Cerebellum (tissue), 4 donors: ENCODE measurements at places on chromosomes 12 and 14. TPM values are rescaled to one million over a fixed set of nuclear protein-coding genes. Genes with fewer than 3 reads are reported as not detected.

Gene TAMALIN
- total RNA-seq = 5.4 TPM

Gene IFT81
- 49.3 TPM for total RNA-seq

Gene RASSF9
- total RNA-seq = 2.4 TPM

Gene MDP1
- total RNA-seq = 13.1 TPM

Gene KCNH5
- 7.1 TPM for total RNA-seq

Gene MYO1H
- total RNA-seq = 0.09 TPM

Gene PTPN21
- total RNA-seq = 13.2 TPM

Gene KLHL33
- 0.18 TPM for total RNA-seq

Gene GLIPR1L2
- 1.5 TPM for total RNA-seq

Gene GPR68
- 5.8 TPM for total RNA-seq

Gene KRT79
- total RNA-seq = not detected

- DNase-seq = no peak
These were observed 13.4 kb downstream of the ASB2 start for GRCh38 chr14:93962701-93963601.

- DNase-seq = peak; percentile 17
These were observed 19.8 kb downstream of the OR5AU1 start for GRCh38 chr14:21136024-21136423.

DNA sequence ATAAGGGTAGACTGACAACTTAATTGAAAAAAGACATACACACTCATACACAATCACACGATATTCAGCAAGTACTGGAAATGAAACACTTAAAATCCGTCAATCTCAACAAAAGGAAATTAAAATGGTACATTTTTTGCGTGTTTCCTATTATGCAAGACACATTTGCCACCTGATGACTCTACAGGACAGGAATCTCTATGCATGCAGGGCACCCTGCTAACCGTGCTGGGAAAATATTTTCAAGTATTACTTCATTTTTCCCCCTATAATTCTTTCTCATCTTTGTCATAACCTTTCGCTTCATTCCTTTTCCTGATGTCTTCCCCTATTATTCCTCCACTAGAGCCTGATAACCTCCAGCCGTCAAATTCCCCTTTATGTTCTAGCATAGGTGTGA, 150.2 kb downstream of the TMEM132D start:
- no peak for DNase-seq

GRCh38 chr12:109919456-109919855, 19.4 kb downstream of the TCHP start:
- DNase-seq = no peak

DNA sequence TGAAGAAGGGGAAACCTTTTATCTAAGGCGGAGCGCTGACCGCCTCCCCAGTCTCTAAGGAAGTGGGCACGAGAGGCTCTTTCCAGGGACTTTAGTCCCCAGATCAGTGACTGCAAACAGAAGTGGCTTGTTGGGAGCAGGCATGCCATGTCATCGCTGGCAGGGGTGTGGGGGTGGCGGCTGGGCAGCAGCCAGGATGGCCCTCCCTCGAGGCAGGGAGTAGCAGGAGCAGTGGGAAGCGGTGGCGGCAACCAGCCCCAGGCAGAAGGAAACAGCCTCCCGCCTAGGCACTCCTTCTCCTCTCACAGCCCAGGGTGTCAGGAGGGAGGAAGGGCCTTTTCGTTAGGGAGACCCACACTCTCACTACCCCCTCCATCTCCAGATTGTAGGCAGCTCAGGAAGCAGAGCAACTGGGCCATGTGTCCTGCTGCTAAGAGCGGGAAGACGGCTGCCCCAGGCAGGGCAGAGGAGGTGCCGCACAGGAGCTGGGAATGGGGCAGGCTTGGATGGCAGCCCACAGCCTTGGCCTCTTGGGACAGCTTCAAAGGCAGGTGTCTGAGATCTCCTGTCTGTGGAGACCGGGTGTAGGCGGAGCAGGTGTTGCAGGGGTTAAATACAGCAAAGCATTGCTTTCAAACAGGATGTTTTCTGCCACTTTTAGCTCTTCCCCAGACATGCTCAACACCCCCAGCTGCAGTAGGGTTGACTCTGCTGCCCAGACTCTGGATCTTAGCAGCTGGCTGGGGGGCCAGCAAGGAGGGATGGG, 21.8 kb downstream of the VDR start:
- no peak for DNase-seq

DNA sequence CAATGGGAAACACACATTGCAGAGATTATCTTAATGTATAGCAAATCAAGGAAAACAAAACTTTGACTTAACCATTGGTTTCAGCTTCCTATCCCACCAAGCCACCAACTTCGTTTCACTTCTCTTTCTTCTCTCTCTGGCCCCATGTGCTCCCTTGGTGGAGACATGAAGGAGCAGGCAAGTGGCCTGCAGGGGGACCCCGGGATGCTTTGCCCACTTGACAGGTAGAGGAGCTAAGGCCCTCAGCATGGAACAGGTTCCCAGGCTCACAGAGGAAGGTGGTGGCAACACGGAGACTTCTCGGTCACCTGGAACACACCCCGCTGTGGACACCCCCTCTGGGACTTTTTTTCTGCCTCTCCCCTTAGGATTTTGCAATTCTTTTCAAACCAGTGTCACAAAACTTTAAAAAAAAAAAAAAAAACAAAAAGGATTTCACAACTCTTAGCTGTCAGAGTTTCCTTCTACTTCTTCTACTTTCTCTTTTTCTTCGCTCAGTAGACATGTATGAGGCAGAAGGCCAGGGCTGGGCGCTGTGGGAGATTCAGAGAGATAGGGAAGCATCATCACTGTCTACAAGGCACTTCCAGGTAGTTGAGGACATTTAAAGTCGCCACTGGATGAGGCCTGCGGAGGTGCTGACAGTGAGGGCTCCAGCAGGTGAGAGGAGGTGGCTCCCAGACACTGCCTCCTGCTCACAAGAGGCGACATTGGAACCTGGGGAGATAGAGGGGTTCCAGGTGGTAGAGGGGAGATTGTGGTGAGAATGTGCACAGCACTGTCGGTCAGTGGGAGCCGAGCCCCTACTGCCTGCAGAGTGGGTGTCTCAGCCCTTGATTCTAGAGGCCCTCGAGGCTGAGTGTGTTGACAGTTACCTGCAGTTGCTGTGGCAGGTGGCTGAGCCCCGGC, 119.6 kb downstream of the GCH1 start:
- DNase-seq = no peak

- no peak for DNase-seq
These were observed 36.0 kb downstream of the PTPN21 start for GRCh38 chr14:88518592-88519512.

DNA sequence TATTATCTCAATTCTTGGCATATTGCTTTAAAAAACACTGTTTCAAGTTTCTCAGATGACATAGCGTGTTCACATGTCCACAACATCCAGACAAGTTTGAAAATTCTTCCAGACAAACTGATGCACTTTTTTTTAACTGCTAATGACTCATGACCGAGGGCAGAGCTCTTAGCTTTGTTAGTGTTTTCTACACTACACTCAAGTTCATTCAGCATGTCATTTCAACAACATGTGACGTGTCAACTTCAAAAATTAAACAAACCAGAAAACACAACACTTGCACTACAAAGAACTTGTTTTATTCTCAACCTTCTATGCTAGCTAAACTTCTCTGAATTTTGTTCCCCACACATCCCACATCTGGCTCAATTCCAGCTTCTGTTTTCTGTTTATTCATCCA, 1186.3 kb upstream of the FLRT2 start:
- DNase-seq = no peak

DNA sequence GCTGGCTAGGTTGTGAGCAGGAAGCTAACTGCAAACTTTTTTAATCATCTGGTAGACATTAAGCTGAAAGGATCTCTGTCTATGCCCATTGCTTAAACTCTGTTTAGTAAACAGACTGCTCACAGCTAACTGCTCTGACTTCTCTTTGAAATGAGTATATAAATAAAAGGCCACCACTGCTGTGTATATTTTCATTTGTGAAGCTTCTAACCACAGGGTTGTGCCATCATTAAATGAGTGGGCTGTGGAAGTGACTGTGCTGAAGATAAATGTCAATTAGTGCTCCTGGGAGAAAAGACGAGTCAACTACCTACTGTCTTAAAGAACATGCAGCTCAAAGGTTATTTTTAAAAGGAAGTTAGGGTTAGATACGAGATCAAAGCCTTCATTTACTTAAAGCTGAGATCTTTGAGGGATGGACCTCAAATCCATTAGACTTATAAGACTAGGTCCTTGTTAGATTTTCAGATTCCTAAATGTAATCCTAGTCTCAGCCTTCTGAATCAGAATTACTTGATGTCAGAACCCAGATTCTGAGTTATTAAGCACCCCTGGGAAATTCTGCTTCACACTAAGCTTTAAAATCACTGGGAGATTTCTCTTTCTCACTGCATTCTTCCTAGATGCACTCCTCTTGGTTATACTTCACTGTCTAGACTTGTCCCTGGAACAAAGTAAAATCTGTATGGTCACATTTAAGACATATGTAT, 213.1 kb upstream of the FLRT2 start:
- DNase-seq = no peak

DNA sequence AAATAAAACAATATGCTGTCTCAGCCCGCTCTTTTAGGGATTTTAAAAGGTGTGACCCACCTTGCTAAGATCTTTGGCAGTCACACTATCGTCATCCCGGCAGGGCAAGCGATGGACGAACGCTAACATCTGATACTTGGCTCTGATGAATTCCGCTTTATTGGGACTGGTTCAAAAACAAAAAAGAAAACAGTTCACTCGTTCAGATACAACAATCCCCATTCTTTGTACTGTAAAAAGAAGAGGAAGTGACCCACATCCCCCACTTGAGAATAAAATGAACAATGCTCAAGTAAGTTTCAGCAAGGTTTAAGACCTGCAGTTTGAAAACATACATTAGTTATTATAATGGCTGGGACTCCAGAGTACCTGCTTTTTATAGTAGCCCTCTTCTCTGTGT, 7.3 kb downstream of the GIT2 start:
- no peak for DNase-seq

DNA sequence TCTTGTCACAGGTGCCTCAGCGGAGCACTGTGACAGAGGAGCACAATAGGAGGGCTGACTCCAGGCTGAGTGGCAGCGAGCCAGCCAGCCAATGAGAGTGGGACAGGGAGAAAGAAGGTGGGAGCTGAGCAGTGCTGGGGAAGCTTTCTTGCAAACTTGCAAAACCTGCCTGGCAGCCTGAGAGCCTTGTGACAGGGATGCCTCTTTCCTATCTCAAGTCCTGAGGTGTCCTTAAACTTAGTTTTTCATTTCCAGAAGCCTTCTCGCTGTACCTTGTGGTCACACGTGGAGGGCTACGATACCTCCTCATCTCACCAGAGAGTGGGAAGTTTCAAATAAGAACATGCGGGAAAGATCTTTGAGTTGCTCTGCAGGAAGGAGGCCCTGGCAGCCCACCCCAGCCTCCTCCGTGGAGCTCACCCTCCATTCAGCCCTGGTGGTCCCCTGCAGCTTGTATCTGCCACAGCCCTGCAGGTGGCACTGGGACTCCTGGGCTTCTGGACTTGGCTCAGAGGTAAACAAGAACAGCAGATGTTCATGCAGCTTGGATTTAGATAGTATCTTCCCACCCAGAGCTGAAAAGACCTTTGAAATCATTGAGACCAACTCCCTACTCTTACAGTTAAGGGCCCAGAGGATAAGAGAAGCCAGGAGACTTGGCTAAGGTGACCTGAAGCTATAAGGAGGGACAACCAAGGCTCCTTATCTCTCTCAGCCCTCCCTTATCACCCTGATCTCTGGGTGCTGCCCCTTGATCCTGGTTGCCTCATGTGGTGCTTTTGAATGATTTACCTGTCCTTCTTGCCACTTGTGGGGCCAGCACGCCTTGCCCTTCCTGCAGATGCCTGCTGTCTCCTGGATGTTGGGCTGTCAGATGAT, 153.5 kb upstream of the MAX start:
- no peak for DNase-seq

GRCh38 chr14:54844479-54844878, 58.1 kb downstream of the GCH1 start:
- DNase-seq = no peak

DNA sequence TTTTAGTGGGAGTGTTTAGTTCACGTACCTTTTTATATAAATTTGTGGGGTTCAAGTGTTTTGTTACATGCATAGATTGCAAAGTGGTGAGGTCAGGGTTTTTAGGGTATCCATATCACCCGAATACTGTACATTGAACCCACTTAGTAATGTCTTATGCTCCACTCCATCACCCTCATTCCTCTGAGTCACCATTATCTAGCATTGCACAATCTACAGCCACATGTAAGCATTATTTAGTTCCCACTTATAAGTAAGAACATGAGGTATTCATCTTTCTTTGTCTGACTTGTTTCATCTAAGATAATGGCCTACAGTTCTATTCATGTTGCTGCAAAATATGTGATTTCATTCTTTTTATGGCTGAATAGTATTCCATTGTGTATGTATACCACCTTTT, 583.7 kb upstream of the LRFN5 start:
- no peak for DNase-seq

DNA sequence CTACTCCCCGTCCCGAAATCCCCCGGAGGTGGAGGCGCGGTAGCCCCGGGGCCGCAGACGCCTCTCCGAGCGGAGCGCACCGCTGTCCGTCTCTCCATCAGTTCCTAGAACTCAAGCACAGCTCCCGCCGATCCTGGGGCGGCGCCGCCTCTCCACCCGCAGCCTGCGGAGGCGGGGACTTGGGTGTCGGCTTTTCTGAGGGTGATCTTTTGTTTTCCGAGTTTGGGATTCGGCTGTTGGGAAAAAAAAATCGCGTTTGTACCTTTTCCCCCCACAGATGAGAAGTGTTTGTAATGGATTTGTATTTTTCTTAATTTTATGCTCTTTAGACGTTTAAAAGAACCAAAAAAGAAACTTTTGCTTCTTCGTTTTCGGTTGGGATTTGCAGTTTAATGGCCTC, 26.6 kb downstream of the LRCOL1 start:
- DNase-seq = no peak

- no peak for DNase-seq
These were observed 71.8 kb upstream of the GZMB start for GRCh38 chr14:24705840-24706239.

GRCh38 chr12:46516933-46517578, 144.5 kb upstream of the SLC38A2 start:
- DNase-seq = no peak

GRCh38 chr12:93634416-93634815, 42.8 kb upstream of the CRADD start:
- DNase-seq = no peak

- no peak for DNase-seq
These were observed 21.5 kb downstream of the ALDH6A1 start for GRCh38 chr14:74062809-74063150.

DNA sequence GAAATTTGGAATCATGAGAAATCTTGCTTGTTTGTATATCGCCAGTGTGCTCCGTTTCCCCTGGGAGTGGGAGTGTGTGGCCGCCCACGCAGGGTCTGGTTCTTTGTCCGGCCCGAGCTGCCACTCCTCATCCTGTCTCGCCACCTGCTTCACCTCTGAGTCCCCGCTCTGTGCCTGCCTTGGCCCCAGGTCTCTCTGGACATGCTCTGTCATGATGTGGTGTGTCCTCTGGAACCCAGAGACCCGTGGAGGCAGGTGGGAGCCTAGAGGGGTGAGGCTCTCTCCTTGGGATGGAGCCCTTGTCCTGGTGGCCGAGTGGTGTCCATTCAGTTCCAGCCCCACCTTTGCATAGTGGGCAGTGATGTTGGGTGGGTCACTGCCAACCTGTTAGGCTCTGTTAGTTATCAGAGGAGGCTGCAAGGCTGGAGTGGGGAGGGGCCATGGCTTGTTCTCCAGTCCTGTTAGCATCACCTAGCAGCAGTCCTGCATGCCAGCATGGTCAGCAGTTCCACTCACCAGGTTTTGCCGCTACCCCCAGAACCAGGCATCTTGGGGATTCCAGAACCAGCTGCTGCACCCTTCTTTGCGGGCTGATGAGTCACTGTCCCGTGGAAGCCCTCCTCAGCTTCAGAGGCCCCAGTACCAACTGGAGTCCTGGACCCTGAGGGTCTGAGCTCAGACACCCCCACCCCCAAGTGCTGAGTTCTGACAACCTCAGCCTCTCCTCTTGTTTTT, 76.5 kb downstream of the EP400 start:
- DNase-seq = no peak
